Putamen (tissue), 1 donor: ENCODE measurements at places on chromosomes 5 and 9.
A peak's percentile ranks its signal among the peaks of the same experiment; 100 is the strongest.

GRCh38 chr5:14741801-14742440 lies 77.4 kb downstream of the OTULIN start:
- no peak for DNase-seq

GRCh38 chr5:133387091-133387490 lies 225.2 kb downstream of the FSTL4 start:
- no peak for DNase-seq

DNA sequence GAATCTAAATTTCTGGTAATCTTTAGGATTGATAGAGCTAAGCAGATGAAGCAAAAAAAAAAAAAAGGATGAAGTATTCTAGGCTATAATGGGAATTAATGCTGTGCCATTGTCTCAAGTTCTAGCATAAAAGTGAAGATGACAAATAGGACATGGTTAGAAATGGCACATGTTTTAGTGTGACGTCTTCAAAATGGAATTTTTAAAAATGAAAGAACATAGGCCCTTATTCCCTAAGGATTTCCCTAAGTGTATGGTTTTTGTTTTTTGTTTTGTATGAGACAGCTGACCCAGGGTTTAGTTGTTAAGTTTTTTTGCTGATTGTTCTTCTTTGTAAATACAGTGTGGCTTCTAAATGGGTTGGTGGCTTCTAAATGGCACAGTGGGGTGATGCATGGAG lies 7.1 kb downstream of the TLE4 start:
- DNase-seq: no peak

DNA sequence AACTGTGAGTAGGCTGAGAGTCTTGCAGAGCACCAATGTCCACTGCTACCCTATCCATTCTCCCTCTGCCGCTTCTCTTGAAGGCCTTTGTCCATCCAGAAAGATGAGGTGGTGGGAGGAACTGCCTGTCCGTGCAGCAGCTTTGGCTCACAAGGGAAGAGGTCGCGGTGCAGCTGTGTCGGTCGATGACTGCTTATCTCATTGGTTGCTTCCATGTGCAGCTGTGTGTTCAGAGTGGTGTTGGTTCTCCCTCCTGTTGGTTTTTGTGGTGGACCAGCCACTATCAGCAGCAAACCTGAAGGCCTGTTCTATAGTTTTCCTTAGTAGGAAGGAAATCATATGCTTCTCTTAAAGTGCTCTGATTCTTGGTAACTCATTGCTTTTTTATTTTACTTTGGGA lies 40.7 kb downstream of the SPTAN1 start:
- no peak for DNase-seq

GRCh38 chr9:73347720-73348119 lies 196.1 kb downstream of the ANXA1 start:
- DNase-seq: no peak

DNA sequence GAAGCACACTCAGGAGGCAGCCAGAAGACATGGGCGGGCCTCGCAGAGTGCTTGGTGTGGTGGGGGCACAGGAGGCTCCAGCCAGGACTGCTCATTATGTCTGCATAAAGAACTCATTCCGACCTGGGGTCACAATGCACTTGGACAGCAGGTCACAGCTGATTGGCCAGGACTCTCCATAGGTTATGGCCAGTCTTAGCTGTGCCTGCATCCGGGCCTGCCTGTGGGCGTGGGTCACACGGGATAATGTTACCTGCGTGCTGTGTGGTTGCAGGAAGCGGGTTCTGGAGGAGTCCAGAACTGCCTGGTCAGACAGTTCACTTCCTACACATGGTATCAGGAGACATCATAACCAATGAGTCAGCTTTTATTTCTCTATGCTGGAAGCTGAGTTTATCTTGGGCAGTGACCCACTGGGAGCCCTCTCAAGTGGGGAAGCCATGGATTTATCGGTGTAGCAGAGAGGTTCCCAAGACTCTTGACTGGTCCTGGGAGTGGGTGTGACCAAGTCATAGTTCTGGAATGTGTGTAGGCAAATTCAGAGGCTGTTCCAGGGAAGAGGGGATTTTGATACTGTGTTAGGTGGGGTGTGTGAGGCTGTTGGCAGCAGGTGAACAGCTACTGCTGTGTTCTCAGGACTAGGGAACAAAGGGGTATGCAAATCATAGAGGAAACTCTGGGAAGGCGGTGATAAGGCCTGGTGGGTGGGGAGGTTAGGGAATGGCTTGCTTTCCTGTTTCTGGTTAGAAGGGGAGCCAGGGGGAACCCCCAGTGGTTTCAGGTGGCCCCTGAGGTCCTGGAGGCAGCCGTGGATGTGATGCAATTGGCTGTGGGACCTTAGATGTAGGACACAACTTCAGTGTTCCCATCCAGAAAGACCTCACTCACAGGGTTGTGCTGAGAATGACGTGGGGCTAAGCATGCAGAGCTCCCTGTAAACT lies 51.3 kb downstream of the ARHGEF37 start:
- DNase-seq: no peak

DNA sequence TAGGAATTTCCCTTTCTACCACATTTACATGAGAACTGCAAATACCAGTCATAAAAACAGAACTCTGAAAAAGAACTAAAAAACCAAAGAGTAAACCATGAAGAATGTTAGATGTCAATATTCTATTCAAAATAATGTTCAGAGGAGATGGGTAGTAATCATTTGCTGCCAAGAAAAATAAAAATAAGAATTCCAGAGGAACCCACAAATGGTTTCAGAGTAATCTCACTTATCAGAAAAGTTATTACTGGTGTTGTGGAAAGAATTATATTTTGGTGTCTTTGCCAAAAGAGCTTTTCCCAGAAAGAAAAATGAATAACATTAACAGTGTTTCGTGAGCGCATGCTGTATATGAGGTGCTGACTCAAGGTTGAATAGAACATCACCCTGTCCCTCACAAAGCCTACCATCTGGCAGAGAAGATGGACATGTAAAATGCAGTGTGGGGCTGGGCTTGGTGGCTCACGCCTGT lies 35.6 kb downstream of the GPR21 start:
- no peak for DNase-seq

DNA sequence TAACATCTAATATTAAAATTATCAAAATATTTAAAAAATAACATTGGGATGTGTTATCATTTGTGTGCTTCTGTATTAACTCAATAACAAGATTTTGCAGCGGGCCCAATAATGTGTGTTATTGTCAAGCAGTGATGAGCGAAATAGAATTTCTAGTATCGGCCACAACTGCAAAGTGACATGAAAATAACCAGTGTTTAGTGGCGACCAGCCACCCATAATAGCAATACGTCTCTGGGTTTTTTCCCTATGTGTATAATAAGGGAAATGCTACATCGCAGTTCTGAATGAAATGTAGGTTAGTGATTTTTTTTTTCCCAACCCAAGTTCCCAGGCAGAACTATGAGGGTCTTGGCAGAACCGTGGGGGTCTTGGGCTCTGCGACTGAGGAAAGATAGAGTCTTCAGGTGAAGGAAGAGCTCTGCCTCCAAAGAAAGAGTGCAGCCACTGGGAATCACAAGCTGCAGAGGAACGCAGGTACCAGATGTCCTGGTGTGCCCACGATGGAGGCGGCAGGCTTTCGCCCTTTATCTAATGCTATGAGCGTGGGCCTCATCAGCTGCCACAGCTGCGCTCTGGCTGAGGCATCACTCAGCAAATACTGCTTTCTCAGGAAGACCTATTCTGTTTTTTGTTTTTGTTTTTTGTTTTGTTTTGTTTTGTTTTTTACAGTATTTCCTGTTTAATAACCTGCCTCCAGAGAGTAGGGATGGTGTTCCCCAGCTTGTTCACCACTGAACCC lies 235.0 kb downstream of the ROR2 start:
- DNase-seq: no peak

- DNase-seq: no peak
These were observed 688.8 kb downstream of the MTRR start for GRCh38 chr5:8557728-8558127.

DNA sequence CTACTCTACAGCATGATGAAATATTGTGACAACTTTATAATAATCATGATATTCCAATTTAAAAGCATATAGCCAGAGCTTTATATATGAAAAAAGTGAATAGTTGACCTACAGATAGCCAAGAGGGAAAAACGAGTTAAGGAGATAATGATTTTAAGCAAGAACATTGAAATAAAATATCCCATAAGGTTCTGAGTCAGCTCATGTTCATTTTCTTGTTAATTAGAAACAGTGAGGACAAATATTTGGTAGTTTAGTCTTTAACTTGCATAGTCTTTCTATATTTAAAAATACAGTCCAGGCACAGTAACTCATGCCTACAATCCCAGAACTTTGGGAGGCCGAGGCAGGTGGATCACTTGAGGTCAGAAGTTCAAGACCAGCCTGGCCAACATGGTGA lies 55.8 kb upstream of the CDH6 start:
- no peak for DNase-seq

DNA sequence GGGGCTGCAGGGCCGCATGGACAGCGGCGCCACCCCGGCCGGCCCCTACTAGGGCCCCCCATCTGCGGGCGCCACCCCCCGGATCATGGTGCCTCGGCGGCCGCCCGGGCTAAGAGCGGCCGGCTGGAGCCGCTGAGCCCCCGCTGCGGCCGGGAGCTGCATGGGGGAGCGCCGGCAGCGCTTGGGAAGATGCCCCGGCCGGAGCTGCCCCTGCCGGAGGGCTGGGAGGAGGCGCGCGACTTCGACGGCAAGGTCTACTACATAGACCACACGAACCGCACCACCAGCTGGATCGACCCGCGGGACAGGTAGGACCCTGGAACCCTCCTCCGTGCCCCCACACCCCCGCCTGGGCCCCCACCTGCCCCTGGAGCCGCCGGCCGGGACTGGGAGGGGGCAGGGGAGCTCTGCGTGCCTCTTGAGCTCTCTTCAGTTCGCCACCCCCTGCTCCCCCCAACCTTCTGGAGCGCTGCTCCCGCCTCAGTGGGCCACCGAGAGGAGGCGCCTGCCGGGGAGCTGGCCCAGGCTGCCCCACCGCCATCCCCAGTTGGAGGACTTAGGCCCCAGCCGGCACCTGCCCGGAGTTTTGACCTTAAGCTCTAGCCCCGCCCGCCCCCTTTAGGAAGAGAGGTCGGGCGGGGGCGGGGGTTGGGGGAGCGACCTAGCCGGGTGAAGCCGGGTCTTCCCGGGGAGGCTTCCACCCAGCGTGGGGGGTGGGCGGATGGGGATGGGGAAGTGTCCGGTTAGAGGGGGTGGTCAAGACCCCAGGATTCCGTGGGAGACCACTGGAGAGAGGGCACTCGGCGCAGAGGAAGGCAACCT lies 730 bp downstream of the WWC1 start:
- DNase-seq: no peak

GRCh38 chr5:159456722-159457465 lies 126.6 kb upstream of the IL12B start:
- no peak for DNase-seq

DNA sequence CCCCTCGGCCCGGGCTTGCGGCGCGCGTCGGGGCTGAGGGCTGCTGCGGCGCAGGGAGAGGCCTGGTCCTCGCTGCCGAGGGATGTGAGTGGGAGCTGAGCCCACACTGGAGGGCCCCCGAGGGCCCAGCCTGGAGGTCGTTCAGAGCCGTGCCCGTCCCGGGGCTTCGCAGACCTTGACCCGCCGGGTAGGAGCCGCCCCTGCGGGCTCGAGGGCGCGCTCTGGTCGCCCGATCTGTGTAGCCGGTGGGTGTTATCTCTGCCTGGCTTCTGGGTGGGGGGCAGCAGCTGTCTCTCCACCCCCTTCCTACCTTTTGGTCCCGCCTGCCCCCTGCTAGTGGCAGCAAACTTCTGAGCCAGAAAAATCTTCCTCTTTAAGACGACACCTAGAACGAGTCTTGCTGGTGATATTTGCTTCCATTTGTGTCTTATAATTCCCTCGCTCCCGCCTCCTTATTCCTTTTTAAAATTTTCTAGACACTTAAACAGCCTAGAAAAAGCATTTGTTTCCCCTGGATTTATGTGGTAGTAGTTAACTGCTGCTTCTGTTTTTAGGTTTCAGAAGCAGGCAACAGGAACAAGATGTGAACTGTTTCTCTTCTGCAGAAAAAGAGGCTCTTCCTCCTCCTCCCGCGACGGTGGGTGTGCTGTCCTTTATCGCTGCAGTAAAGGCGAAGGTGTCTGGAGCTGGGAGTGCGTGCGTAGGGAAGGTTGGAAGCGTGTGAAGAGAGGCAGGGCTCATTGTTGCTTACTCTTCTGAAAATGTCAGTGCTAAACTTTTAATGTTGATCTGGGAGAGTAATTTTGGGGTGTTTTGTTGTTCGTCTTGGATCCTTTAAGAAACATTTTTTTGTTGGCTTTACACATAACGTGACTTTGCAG lies 554 bp downstream of the JAK2 start:
- DNase-seq: peak; percentile 65

GRCh38 chr9:89670114-89670513 lies 65.3 kb downstream of the GADD45G start:
- no peak for DNase-seq

- DNase-seq: peak; percentile 28
These were observed 31.6 kb downstream of the TNFSF8 start for GRCh38 chr9:114898741-114899140.

DNA sequence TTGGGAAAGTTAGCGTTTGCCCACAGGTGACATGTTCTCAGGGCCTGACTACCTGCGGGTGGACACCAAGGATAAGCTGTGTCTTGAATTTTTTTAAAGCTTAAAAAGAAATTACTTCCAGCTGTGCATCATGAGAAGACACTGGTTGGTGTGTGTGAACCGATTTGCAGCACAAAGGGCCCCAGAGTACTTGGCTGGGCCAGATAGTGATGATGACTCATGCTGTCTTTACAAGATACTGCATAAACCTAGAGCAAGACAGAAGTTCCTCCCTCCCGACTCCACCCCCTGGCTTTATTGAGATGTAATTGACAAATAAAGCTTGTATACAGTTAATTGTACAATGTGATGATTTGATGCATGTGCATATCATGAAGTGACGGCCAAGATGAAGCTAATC lies 212.8 kb downstream of the NXNL2 start:
- no peak for DNase-seq

- DNase-seq: no peak
These were observed 5.0 kb upstream of the QRFP start for GRCh38 chr9:130901498-130902203.

DNA sequence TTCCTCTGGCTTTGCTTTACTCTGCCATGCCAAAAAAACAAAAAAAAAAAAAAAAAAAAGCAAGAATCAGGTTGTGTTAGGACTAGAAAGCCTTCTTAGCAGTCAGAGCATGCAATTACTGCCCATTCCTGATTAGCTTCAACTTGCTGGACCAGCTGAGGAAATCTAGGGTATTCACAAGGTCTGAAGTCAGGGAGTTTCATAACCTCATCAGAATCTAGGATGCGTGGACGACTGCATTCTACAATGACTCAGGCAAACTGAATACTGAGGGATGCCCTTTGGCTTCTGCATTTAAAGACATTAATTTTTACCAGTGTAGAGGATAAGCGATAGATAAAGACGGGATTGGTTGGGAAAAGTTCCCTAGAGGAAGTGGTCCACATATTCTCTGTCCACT lies 39.2 kb upstream of the SHOC1 start:
- no peak for DNase-seq
